ENCODE measurements at places on chromosomes 5 and 9. TPM values are rescaled to one million over a fixed set of nuclear protein-coding genes. Genes with fewer than 3 reads are reported as not detected.

STPG3 gene
- total RNA-seq, result not detected

OBP2B gene
- total RNA-seq, result not detected

SPATA31A3 gene
- total RNA-seq, result not detected

IL9 gene
- total RNA-seq, result not detected

FREM1 gene
- total RNA-seq, result 2.2 TPM

RRAGA gene
- 69.2 TPM for total RNA-seq

DRD1 gene
- not detected for total RNA-seq

MED27 gene
- total RNA-seq, result 15.3 TPM

DNAI1 gene
- 0.89 TPM for total RNA-seq

ZBED3 gene
- total RNA-seq, result 30.2 TPM

CCDC187 gene
- total RNA-seq, result 5.6 TPM

UBE2B gene
- total RNA-seq, result 83.2 TPM

SLC2A6 gene
- 3.8 TPM for total RNA-seq

GLDC gene
- 1.7 TPM for total RNA-seq

ADGRD2 gene
- not detected for total RNA-seq

Data from thyroid gland (tissue), 4 donors.